ENCODE measurements at places on chromosomes 6 and 20. TPM values are rescaled to one million over a fixed set of nuclear protein-coding genes. Genes with fewer than 3 reads are reported as not detected.

DNA sequence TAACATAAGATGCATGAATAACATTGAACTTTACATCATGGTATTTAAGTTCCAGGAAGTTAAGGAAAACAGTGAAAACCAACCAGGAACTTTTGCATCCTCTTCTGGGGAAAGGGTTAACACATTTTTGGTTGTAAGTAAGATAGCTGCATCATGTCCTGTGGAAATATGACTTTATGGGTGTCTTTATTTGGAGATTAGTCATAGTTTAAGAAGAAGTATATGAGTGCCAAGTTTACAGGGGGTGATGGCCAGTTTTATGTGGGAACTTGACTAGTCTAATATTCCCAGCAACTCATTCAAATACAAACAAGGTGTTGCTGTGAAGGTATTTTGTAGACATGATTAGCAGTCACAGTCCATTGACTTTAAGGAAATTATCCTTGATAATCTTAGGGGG is 78.0 kb downstream of the PDE10A start:
- no peak for DNase-seq

DNA sequence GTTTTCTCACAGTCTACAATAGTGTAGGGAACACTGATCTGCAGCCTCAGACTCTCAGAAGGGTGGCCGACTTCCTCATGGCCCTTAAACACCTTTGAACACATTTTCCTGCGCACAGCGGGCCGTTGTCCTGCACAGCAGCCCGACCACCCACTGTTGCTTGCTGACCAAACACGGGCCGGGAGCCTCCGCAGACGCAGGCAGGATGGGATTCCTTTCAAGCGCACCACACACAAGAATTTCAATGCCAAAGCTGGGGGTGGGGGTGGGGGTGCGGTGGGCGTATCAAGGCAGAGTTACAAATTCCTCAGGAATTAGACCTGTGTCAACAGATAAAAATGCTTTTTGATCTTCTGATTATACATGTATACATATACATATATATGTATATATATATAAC is 74.5 kb downstream of the HUS1B start:
- DNase-seq: no peak

GRCh38 chr6:128667339-128667858 is 147.0 kb upstream of the PTPRK start:
- DNase-seq: no peak

Gene MYMX
- not detected for total RNA-seq

Gene STMND1
- not detected for total RNA-seq

Measured in CD4-positive, alpha-beta memory T cell (primary cell).